ENCODE measurements at places on chromosomes 6 and 20. TPM values are rescaled to one million over a fixed set of nuclear protein-coding genes. Genes with fewer than 3 reads are reported as not detected.

MLN gene
- not detected for total RNA-seq

CALHM5 gene
- total RNA-seq, result 5.1 TPM

SLC22A3 gene
- 0.06 TPM for total RNA-seq

AMD1 gene
- 132 TPM for total RNA-seq

SDC4 gene
- 126 TPM for total RNA-seq

MATN4 gene
- 0.23 TPM for total RNA-seq

XKR7 gene
- under 0.01 TPM for total RNA-seq

CFAP61 gene
- not detected for total RNA-seq

DACT2 gene
- total RNA-seq, result not detected

GATA5 gene
- not detected for total RNA-seq

MYT1 gene
- not detected for total RNA-seq

PRND gene
- not detected for total RNA-seq

VSTM2L gene
- total RNA-seq, result 35.2 TPM

MCHR2 gene
- total RNA-seq, result not detected

OR2B6 gene
- total RNA-seq, result not detected

COQ3 gene
- total RNA-seq, result 8.5 TPM

C6orf15 gene
- 0.71 TPM for total RNA-seq

CDSN gene
- not detected for total RNA-seq

AKAP12 gene
- 37.9 TPM for total RNA-seq

RIOK1 gene
- 19.1 TPM for total RNA-seq

HLA-DRB5 gene
- 0.13 TPM for total RNA-seq

SAMD3 gene
- total RNA-seq, result not detected

DNMT3B gene
- 1.2 TPM for total RNA-seq

HLA-DQA1 gene
- total RNA-seq, result not detected

TNFRSF6B gene
- total RNA-seq, result 6.2 TPM

SMPDL3A gene
- total RNA-seq, result 10.0 TPM

PTCRA gene
- not detected for total RNA-seq

ZFP57 gene
- not detected for total RNA-seq

ADGRG6 gene
- total RNA-seq, result 1.8 TPM

ORC3 gene
- total RNA-seq, result 40.1 TPM

MUC21 gene
- not detected for total RNA-seq

PLA2G7 gene
- total RNA-seq, result not detected

LCA5 gene
- 3.6 TPM for total RNA-seq

PSORS1C1 gene
- total RNA-seq, result 0.64 TPM

LAMA4 gene
- 6.8 TPM for total RNA-seq

CRISP3 gene
- total RNA-seq, result not detected

TMEM170B gene
- 0.77 TPM for total RNA-seq

SAMD5 gene
- 4.0 TPM for total RNA-seq
